Nephron progenitor cell (in vitro differentiated cells): ENCODE measurements at places on chromosomes 2 and 18.

DNA sequence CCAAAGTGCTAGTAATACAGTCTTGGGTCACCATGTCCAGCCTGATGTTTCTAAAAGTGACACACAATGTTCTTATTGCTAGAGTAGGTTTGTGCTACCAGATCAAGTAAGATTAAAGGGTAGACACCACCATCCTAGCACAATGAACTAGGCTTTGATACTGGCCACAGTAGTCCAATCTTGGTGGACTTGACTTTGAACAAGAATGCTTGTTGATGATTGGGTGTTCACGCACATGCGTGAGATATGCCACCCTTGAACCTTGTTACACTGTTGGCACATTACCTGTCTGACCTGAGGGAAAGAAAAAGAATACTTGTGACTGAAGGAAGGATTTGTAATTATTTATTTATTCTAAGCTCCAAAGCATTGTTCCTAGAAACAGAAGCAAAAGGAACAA is 72.1 kb upstream of the EMILIN2 start:
- no peaks in the 10 kb centered on the region for H3K4me1 ChIP-seq
- H3K4me3 ChIP-seq = no peak overlapping the region
- no peak for DNase-seq
- no peaks in the 10 kb centered on the region for H3K27me3 ChIP-seq

- no peaks in the 10 kb centered on the region for H3K36me3 ChIP-seq
- no peak overlapping the region for H3K4me3 ChIP-seq
Observed at GRCh38 chr2:42105330-42106256, 57.8 kb downstream of the PKDCC start.

DNA sequence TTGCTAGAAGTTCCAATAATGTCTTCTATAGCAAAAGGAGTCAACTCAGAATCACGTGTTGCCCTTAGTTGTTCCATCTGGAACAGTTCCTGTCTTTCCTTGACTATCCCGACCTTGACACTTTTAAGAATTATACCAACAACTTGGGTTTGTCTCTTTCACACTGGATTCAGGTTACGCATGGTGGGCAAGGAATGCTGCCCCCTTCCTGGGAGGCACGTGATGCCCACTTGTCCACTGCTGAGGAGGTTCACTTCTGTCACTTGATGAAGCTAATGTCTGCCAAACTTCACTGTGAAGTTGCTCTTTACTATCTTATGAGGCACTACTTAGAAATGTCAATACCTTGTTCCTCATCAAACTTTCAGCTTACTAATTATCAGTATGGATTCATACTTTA is 5.3 kb downstream of the COX5B start:
- peak overlapping the region; percentile 43 for H3K27ac ChIP-seq
- H3K36me3 ChIP-seq = peaks cover 78% of the 10 kb centered on the region
- DNase-seq = no peak
- no peak overlapping the region for H3K4me3 ChIP-seq
- H3K27me3 ChIP-seq = no peaks in the 10 kb centered on the region
- H3K4me1 ChIP-seq = peaks cover 10% of the 10 kb centered on the region

DNA sequence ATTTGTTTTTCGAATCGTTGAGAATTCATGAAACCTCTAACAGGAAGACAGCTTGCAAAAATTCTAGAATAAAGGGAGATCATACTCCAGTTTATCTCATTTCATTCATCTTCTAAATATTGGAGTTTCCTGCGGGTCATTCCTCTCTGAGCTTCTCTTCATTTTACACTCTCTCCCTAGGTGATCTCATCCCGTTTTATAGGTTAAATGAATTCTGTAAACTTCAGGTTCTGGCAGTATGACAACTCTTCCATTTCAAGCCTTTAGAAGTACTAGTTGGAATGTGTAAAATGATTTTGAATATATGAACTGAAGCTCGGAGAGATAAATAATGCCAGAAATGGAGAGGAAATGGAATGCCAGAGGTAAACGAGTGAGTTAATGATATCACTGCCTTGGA is 312.4 kb downstream of the METTL4 start:
- H3K27ac ChIP-seq = no peak overlapping the region
- peaks cover 24% of the 10 kb centered on the region for H3K4me1 ChIP-seq
- no peaks in the 10 kb centered on the region for H3K36me3 ChIP-seq
- no peaks in the 10 kb centered on the region for H3K27me3 ChIP-seq

- no peak overlapping the region for H3K27ac ChIP-seq
- H3K27me3 ChIP-seq = peaks cover 6% of the 10 kb centered on the region
- H3K4me3 ChIP-seq = no peak overlapping the region
- DNase-seq = no peak
- no peaks in the 10 kb centered on the region for H3K4me1 ChIP-seq
Observed at GRCh38 chr2:39805936-39806608, 27.0 kb upstream of the THUMPD2 start.

DNA sequence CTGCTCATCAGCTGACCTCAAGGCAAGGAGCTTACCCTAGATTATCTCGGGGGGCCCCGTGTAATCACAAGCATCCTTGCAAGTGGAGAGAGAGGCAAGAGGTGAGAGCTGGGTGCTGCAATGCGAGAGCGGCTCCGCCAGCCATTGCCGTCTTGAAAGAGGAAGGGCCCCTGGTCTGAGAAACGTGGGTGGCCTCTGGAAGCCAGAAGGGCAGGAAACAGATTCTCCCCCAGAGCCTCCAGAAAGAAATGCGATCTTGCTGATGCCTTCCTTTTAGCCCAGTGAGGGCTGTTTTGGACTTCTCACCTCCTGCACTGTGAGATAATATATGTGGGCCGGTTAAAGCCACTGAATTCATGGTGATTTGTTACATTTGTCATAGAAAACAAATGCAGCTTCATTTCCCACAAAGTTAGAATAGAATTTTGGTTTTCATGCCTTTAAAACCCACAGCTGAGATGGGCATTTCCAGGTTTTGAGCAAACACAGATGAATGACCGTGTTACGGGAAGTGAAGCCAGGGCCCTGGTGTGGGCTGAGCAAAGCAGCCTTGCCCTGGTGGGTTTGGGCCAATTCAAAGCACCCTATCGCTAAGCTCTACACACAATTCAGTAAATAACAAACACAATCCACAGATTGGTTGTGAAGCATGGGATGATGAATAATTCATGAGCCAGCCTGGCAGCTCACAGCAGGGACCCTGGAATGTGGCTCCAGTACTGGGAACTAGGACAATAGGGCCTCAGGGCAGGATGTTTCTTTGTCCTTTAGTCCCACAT is 319.9 kb upstream of the HS6ST1 start:
- DNase-seq = peak; percentile 40
- no peak overlapping the region for H3K4me3 ChIP-seq
- H3K36me3 ChIP-seq = no peaks in the 10 kb centered on the region
- H3K27ac ChIP-seq = peak overlapping the region; percentile 28
- peaks cover 39% of the 10 kb centered on the region for H3K4me1 ChIP-seq

DNA sequence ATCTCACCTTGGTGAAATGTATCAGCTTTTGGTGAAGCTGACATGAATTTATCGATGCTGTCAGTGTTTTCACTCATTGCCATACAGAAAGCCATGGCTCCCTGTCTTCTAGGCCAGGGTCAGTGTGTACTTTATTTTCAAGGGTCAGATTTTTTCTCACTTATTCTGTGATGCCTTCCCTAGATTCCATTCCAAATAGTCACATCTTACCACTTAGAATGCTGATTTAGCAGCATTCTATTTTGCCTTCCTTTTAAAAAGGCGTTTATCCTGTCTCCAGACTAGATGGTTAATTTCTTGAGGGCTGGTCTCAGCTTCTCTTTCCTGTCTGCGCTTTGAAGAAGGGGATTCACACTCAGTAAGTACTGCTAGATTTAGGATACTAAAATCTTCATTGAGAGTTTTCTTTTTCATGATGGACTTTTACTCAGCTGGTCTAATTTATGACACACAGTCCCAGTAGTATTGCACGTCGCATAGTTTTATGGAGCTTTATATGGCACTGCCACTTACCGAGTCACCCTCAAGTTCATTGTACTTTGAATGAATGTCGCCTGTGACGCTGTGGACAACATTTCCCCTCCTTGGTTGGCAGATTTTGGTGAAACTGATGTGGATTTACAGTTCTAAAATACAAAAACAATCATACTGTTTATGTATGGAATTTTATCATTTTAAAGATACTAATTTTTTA is 194.0 kb downstream of the ZNF407 start:
- no peak for DNase-seq
- no peak overlapping the region for H3K27ac ChIP-seq
- no peaks in the 10 kb centered on the region for H3K36me3 ChIP-seq
- H3K4me3 ChIP-seq = no peak overlapping the region
- peaks cover 19% of the 10 kb centered on the region for H3K4me1 ChIP-seq

DNA sequence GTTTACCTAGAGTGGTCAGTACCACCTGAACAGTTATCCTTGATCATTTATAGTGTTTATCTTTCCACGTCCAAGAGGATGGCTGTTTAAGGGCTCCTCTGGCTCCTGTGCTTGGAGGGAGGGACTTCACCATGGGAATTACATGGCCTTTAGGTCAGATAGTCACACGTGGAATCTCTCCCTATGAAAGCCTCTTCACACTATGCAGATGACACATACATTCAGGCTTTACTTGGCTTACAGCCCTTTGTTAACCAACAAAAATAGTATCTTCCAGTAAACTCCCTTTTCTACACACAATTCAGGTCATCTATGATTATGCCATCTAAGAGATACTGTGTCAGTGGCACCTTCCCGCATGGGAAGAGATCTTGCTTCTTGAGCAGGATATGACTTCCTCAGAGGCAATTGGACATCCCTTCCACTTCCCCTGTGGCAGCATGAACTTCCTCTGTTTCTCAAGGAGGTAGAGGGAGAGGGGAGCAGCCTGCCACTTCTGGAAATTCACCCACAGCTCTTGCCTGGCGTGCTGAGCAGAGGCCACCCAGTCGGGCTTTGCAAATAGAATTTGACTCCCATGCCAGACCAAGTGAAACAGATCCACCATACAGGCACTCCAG is 53.5 kb downstream of the COLEC12 start:
- peak overlapping the region; percentile 55 for H3K27ac ChIP-seq
- DNase-seq = no peak
- peaks cover 41% of the 10 kb centered on the region for H3K4me1 ChIP-seq
- H3K27me3 ChIP-seq = peaks cover 5% of the 10 kb centered on the region
- H3K36me3 ChIP-seq = peaks cover 53% of the 10 kb centered on the region
- no peak overlapping the region for H3K4me3 ChIP-seq

DNA sequence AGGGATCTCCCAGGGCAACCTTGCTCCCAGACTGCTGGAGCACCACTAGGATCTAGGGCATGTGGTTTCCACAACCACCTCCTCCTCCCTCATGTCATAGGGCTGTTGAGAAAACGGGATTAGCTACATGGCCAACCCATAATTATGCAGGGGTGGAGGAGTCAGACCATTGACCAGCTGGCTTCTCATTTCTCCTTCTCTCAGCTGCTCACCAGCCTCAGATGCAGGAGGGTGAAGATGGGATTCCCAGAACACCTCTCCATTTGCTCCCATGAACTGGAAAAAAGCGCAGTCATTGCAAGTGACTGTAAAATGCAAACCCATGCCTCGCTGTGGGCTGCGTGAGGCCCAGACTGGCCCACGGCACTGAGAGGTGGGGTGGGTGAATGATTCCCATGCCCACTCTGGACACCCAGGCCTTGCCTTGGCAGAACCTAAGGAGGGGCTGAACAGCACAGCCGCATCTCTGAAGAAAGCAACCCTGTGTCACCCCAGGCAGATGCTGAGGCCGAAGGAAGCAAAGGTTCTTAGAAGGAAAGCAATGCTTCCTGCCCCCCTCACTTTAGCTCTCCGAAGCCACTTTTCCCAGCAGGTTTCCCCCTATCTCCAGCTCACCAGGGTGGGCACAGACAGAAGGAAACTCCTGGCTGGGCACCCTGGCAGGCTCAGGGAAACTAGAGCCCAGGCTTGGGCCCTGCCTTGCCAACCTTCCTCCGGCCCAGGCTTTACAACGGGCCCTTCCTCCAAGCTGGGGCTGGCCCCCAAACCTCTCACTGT is 69.6 kb upstream of the RTN4 start:
- peaks cover 9% of the 10 kb centered on the region for H3K27me3 ChIP-seq
- peak overlapping the region; percentile 46 for H3K4me3 ChIP-seq
- H3K27ac ChIP-seq = peak overlapping the region; percentile 53

GRCh38 chr2:168710754-168711467 is 91.5 kb upstream of the NOSTRIN start:
- H3K27me3 ChIP-seq = no peaks in the 10 kb centered on the region
- DNase-seq = no peak
- no peak overlapping the region for H3K27ac ChIP-seq
- no peak overlapping the region for H3K4me3 ChIP-seq

GRCh38 chr18:76573325-76574025 is 78.4 kb upstream of the ZNF516 start:
- H3K36me3 ChIP-seq = peaks cover 24% of the 10 kb centered on the region
- peaks cover 39% of the 10 kb centered on the region for H3K4me1 ChIP-seq
- no peak overlapping the region for H3K27ac ChIP-seq

DNA sequence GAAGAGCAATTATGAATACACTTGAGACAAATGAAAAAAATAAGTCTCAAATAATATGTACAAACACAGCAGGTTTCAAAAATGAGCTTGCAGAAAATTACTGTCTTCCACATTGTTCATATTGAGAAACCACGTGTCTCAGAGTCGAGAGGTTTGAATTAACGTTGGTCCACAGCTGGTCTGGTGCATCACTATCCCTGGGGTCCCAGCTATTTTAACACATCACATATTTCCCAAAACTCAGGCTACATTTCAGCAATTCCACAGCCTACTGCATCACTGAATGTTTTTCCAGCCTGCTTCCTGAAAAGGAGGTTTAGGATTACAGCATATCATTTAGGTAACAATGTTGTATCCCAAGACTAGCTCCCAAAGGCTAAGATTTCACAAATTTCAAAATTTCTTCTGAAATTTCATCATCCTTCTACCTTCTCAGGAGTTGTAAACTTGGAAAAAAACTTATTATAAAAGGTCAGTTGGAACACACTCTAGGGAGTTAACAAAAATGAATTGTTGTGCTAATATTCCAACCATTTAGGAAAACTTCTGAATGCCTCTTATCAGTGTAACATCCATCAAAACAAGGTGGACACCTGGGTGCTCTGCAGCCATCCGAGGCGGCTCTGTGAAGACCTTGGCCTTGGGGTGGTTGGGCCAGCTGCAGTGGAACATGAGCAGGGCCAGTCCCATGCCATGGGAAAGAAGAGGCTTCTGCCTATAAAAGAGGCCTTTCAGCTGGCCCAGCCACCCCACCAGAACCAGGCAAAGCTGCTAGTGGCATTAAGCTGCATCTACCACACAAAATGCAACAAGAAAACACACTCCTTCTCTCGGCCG is 198.1 kb upstream of the RBBP8 start:
- no peak overlapping the region for H3K4me3 ChIP-seq
- DNase-seq = no peak
- H3K27me3 ChIP-seq = peaks cover 9% of the 10 kb centered on the region
- H3K36me3 ChIP-seq = no peaks in the 10 kb centered on the region

GRCh38 chr2:26347286-26347865 is 787 bp upstream of the ADGRF3 start:
- H3K4me3 ChIP-seq = peak overlapping the region; percentile 96
- H3K36me3 ChIP-seq = peaks cover 22% of the 10 kb centered on the region
- peaks cover 37% of the 10 kb centered on the region for H3K4me1 ChIP-seq

- peaks cover 21% of the 10 kb centered on the region for H3K4me1 ChIP-seq
- no peaks in the 10 kb centered on the region for H3K27me3 ChIP-seq
- H3K36me3 ChIP-seq = peaks cover 15% of the 10 kb centered on the region
- H3K27ac ChIP-seq = no peak overlapping the region
- no peak overlapping the region for H3K4me3 ChIP-seq
Observed at GRCh38 chr2:172038604-172039003, 38.9 kb downstream of the METAP1D start.
